ENCODE measurements at places on chromosomes 1 and 21.
A peak's percentile ranks its signal among the peaks of the same experiment; 100 is the strongest.

- DNase-seq = no peak
Measured at GRCh38 chr1:26276432-26276838, 3.5 kb upstream of the SH3BGRL3 start.

DNA sequence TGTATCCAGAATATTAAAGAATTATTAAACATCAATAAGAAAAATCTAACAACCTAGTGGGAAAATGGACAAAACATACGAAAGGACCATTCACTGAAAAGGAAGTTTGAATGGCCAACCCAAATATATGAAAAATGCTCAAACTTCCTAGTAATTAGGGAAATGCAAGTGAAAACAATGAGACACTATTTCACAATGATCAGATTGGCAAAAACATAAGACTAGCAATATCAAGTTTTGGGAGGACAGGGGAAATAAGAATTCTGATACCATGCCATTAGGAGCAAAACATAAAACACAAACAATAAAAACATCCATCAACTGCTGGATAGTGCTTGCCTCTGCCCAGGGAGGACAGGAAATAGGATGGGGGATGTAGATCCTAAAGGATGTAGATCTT is 14.3 kb downstream of the XCL2 start:
- DNase-seq = no peak

DNA sequence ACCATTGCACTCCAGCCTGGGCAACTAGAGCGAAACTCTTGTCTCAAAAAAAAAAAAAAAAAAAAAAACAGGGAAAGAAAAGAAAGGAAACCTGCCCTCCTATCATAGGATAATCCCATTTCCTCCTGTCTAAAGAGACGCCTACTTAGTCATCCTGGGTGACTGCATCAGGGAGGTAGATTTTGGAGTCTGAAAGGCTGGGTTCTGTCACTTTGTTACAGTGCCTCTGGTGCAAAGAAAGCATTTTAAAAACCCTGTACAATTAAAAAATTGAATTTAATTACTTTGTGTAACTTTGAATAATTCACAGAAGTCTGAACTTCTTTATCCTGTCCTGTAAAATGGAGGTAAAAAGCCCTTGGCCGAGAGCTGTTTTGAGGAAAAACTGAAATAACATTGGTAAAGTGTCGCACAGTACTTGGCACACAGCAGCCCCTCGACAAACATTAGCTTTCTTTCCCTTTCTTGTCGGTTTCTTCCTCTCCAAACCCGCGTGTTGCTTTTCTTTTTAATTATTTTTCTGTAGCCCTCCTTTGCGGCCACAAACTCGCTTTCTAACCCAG is 657 bp upstream of the HDAC1 start:
- no peak for DNase-seq

GRCh38 chr21:25640202-25640942 is 1.3 kb downstream of the JAM2 start:
- DNase-seq = no peak

DNA sequence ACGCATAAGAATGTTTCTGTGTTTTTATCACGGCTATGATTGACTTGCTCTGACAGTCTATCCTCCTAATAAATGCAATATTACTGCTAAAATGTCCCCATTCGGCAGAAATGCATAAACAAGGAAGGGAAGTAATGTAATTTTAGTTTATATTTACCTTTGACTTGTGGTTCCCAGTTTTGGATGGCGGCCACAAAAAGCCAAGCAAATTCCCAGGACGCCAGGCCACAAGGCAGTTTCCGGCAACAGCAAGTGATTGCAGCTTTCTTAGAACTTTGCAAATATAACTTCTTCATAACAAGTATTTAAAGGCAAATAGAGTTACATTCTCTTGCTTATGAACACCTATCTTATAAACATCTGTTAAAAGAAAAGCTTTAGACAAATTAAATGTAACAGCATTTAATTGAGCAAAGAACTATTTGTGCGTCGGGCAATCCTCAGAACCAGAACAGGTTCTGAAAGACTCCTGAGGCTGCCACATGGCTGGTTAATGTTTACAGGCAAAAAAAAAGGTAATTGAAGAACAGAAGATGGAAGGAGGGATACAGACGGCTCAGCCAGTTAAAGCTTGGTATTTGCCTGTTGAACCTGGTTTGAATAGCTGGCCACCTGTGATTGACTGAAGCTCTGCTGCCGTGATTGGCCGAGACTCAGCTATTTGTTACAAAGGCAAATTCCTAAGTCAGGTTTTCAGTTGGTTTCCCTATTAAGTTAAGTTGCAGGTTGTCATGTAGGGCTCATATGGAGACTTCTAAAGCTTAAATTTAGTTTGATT is 80.8 kb downstream of the C21orf91 start:
- DNase-seq = no peak

DNA sequence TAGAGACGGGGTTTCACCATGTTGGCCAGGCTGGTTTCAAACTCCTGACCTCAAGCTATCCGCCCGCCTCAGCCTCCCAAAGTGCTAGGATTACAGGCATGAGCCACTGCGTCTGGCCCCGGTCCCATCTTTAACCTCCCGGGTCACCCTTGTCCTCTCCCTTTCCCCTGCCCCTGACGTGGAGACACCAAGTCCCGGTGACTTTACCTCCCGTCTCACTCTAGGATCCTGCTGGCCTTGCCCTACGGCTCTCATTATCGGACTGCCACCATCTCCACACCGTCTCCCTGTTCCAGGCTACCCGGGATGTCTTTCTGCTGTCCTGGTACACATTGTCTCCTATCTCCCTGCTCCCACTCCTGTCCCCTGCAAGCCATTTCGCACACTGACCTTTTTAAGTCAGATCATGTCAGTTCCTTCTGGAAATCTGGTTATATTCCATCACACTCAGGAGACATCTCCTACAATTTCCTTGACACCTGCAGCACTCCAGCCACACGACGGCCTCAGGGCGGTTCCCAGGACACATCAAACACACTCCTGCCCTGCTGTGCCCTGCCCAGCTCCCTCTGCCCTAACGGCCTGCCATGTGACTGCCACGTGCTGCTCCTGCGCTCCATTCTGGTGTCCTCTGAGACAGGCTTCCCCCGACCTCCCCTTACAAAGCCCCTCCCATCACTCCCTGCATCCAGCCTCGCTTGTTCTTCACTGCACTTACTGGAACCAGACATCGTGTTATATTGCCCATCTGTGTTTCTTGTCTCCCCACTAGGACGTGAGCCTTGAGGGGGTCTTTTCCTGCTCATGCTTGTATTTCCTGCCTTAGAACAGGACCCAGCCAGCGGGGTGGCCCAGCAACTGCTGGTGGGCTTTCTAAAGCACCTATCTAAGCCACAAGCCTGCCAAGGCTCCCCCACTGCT is 32.7 kb downstream of the TTC39A start:
- no peak for DNase-seq

DNA sequence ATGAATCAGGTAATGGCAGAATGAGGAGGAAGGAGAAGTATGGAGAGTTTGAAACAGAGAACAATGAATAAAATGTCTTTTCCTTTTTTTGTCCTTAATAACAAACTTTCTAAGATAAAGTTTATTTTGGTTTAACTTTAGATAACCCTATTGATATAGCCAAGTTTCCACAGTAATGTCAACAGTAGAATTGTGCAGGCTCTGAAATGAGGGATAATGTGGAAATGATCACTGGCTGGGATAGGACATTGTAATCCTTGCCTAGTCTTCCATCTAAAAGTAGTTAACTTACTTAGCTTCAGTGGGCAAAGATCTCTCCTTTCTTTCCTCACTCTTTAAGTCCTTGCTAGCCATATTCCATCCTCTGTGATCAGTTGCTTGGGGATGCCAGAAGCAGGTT is 52.8 kb downstream of the NTMT2 start:
- DNase-seq = no peak

- DNase-seq = no peak
Measured at GRCh38 chr1:2532485-2533160, 2.6 kb upstream of the HES5 start.

DNA sequence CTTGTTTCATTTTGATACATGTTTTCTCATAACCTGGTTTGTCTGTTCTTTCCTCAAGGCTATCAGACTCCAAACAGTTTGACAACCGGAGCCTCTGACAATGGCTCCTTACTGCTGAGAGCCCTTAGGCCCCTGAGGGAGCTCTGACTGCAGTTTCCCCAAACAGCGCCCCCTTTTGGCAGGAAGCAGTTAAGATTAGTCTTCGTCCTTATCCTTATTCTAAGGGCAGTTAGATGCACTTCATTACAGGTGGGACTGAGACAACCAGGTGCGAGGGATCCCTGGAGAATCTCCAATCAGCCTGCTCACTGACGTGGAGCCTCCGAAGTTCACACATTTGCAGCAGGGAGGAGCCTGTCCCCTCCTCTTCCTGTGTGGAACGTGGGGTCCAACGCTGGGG is 393.1 kb downstream of the BRINP3 start:
- peak; percentile 6 for DNase-seq

DNA sequence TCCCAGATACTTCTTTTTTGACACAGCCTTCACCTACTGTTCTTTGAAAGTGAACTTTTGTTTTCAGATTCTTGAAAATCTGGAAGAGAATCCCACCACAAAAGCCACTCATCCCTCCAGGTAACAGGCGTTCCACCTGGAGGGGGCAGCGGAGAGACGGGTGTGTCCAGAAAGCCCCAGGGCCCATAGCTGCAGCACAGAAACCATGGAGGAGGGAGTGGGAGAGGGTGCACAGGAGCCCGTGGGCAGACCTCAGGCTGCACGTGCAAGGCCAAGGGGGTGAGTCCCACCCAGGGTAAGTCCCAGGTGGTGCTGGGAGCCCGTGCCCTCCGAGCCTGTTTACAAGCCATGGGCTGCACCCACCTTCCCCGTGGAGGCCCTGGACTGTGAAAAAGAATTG is 86.5 kb downstream of the PSMG1 start:
- no peak for DNase-seq

DNA sequence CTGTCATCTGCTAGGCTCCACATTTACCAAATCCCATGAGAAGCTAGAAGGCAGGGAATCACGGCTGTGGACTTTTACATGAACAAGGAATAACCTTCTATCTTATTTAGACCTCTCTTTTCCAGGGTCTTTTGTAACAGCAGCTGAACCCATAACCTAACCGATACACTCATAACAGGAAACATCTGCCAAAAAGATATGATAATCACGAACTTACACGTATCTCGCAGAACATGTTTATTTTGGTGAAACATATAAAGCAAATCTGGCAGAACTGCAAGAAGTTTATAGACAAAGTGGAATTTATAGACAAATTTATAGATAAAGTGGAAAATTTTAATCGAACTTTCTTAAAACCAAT is 20.4 kb downstream of the TINAGL1 start:
- no peak for DNase-seq

DNA sequence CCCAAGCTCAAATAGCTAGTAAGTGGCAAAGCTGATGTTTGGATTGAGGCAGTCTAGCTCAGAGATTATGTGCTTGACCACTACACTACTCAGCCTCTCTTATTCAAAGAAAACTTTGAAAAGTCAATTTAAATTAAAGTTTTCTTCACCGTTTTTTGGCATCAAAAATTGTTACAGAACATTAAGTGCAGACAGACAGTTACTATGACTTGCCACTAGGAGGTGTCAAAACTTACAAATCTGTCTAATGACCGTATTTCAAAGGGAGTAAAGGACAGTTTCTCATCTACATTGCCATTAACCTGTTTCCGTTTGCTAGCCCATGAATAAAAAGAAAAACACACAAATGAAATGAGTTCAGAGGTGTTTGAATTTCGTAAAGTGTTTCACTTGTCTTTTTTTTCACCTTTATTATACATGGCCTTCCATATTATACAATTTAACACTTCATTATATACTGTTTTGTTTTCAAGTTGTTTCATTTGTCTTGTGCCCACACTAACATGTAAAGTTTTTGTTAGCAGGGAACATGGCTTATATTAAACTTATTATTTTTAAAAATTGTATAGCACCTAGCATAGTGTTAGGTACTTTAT is 57.4 kb upstream of the MTF2 start:
- peak; percentile 29 for DNase-seq

DNA sequence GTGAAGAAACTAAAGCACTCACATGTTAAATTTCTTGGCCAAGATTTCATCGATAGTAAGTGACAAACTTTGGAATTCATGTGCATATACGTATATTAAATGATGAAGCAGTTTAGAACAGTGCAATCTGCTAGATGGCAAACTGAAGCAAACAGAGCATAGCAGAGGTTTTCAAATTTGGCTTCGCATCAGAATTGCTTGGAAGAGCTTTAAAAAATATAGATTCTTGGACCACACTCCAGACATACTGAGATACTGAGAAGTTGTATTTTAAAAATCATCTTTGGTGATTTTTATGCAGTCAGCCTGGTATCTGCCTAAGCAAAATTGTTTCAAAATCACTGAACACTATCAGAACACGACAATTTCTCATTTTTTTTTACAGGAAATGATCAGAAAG is 709.2 kb downstream of the PLA2G4A start:
- no peak for DNase-seq

GRCh38 chr1:95252422-95252821 is 18.4 kb downstream of the RWDD3 start:
- DNase-seq = no peak

GRCh38 chr21:27837936-27838335 is 871.0 kb upstream of the ADAMTS5 start:
- no peak for DNase-seq

DNA sequence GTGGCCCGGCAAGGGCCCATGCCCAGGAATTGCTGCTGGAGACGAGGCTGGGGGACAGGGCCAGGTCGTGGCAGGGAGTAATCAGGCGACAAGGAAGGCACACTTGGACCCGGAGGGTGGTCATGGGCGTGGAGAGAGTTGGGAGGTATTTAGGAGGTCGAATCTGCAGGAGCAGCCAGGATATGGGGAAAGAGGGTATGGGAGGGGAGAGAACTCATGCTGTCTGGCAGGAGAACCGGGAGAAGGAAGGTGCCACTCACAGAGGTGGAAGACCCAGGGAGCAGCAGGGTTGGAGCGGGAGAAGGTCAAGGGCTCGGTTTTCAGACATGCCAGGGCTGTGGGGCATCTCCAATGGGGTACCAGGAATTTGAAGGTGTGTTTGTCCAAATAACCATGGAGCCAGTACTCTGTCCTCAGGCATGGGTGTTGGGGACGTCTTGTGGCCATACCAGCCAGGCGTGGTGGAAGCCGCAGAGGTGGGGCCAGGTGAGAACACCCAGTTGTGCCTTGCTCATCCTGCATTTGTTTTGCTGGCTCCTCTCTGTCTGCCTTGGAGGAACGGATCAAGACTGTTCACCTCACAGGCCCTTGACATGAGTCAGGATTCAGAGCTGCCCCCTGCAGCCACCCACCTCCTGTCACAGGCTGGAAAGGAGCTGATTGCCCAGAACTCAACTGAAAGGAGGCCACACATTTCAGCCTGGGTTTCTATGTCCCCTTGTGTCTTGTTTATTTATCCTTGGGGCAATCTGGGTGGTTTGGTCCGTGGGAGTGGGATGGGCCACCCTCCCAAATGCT is 111.6 kb downstream of the SPSB1 start:
- no peak for DNase-seq

All from NCI-H1436 (cell line).